ENCODE measurements at places on chromosomes 12 and 14.

- DNase-seq = no peak
Measured at GRCh38 chr12:127143020-127143419, 1124.0 kb upstream of the TMEM132C start.

GRCh38 chr14:61108496-61109141, 127.6 kb downstream of the SLC38A6 start:
- no peak for DNase-seq

- DNase-seq = no peak
Measured at GRCh38 chr12:38161123-38162000, 155.2 kb upstream of the ALG10B start.

GRCh38 chr14:64193821-64194220, 100.3 kb downstream of the ESR2 start:
- DNase-seq = no peak

GRCh38 chr12:123238961-123239360, 5.7 kb downstream of the MTRFR start:
- no peak for DNase-seq

DNA sequence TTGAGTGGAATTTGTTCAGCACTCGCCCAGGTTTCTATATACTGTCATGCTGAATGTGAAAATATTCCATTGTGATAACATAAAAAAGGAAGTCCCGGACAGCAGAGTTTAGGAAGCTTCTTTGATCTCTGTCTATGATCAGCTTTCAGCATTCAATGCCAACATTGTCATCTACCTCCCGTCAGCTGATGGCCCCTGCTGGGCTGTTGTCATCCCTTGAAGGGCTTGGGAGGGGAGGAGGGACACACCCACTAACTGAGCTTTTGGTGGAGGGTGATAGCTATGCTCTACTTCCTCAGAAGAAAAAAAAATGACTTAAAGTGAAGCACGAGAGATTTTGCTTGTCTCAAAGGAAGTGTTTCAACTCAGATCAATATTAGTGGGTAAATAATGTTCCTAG, 4.7 kb upstream of the KRT77 start:
- no peak for DNase-seq

Measured in stimulated activated CD8-positive, alpha-beta memory T cell treated with anti-CD3 and anti-CD28 coated beads, Interleukin-4, amount 100 ng/mL, for 4 hours (primary cell).